ENCODE measurements at places on chromosomes 1 and 21.

DNA sequence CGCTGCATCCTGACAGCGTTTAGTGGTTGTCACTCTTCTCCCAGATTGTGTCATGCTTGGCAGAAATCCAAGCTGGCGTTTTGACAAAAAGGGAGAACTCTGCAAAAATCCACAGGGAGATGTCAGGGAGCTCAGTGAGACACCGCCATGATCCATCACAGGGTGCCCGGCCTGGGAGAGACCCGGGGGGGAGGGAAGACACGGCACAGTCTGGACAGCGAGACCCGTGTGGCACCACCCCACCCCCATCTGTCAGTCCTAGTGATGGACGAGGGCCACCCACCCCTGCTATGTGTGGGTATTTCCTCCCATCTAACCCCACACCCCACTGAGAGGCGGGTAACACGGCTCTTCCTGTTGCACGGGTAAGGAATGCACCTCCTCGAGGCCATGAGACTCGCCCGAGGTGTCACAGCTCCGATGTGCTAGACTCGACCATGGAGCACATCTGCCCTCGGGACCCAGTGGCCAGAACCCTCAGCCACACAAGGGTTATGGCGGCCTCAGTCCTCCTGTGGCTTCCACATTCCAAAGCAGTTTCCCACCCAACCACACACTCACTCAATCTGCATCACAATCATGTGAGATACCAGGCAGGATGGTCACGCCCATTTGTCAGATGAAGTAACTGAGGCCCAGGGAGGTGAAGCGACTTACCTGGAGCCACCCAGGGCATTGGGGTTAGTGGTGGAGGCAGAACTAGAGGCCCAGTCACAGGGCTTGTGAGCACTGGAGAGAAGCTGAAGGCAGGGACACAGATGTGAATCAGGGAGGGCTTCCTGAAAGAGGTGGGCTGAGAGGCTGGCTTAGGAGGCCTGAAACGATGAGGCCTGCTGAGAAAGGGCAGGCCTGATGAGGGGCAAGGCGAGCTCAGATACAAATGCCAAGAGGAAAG lies 688.5 kb downstream of the MATN1 start:
- DNase-seq, result no peak

- DNase-seq, result no peak
Measured at GRCh38 chr1:230543085-230543484, 99.2 kb upstream of the COG2 start.

DNA sequence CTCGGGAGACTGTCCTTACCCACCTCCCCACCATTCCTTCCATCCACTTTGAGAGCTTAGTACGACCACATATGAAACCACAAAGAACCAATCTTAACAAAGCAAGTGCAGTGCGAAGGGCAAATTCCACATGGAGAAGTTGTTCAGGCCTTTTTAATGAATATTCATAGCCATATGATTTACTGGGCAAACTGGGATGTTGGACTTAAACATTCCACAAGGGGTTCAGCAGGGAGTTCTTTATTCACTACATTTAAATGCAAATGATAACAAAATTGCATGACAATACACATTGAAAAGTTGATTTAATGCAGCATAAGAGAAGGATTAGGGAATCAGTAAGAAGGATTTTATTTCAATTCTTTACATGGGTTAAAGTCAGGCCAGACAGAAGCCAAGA lies 14.7 kb downstream of the NMNAT2 start:
- no peak for DNase-seq

DNA sequence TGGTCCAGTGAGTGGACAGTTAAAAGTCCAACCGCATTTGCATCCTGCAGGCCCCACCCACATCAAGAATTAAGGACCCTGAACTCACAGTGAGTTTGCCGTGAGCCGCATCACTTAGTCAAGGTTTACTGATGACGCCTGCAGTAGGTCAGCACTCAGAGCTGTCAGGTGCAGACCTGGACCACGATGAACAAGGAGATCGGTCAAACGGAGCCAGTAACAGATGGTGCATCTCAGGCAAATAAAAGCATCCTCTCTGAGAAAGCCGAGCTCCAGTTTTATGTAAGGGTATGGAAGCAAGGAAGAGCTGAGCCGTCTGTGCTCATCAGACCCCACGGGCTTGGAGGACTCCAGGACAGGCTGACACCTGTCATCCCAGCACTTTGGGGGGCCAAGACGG lies 4.5 kb downstream of the PRDM15 start:
- DNase-seq, result no peak

GRCh38 chr1:201648066-201648906 lies 109.4 kb downstream of the NAV1 start:
- DNase-seq, result peak; percentile 23

DNA sequence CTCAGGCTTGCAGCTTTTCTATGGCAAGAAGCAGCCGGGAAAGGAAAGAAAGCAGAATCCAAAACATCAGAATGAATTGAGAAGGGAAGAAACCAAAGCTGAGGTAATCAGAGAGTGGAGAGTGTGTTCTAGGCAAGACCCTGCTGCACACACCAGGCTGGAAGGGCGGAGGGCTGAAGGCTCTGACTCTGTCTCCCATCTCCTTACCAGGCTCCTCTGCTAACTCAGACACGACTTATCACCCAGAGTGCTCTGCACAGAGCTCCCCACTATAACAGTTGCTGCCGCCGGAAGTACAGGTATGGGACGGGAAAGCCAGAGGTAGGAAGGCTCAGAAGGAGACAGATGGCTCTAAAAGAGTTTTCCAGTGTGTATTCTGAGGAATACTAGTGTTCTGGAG lies 1.2 kb downstream of the SCNM1 start:
- DNase-seq, result no peak

DNA sequence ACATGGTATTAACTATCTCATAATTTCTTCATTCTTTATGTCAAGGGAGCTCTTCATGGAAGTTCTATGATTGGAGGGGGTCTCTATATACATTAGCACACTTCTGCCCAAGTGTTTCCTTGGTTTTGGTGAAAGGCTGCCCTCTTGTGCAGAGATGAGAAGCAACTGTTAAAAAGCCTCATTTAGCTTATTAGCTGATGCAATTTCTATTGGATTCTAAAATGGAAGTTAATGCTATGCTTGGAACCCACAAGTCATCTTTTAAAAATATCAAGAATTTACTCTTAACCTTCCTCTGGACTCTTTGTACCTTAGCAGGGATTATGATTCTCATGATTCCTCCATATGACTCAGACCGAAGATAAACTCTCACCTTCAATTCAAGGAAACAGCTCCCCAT lies 328.9 kb downstream of the PTBP2 start:
- DNase-seq, result no peak
